Effector memory CD4-positive, alpha-beta T cell (primary cell): ENCODE measurements at places on chromosomes 12 and 14.

GRCh38 chr12:110501399-110501751 lies 536 bp downstream of the VPS29 start:
- peak overlapping the region; percentile 83 for H3K4me3 ChIP-seq
- no peaks in the 10 kb centered on the region for H3K36me3 ChIP-seq
- H3K27me3 ChIP-seq, result no peaks in the 10 kb centered on the region
- H3K27ac ChIP-seq, result peak overlapping the region; percentile 90
- H3K4me1 ChIP-seq, result peaks cover 10% of the 10 kb centered on the region

- H3K27ac ChIP-seq, result no peak overlapping the region
- H3K27me3 ChIP-seq, result no peaks in the 10 kb centered on the region
- no peaks in the 10 kb centered on the region for H3K36me3 ChIP-seq
- peaks cover 6% of the 10 kb centered on the region for H3K4me1 ChIP-seq
- no peak overlapping the region for H3K4me3 ChIP-seq
Measured at GRCh38 chr14:92573761-92574498, 60.3 kb downstream of the RIN3 start.

GRCh38 chr12:16884056-16884455 lies 278.1 kb upstream of the LMO3 start:
- no peak overlapping the region for H3K27ac ChIP-seq
- H3K27me3 ChIP-seq, result no peaks in the 10 kb centered on the region
- H3K36me3 ChIP-seq, result no peaks in the 10 kb centered on the region
- H3K4me3 ChIP-seq, result no peak overlapping the region
- no peaks in the 10 kb centered on the region for H3K4me1 ChIP-seq
- DNase-seq, result no peak

DNA sequence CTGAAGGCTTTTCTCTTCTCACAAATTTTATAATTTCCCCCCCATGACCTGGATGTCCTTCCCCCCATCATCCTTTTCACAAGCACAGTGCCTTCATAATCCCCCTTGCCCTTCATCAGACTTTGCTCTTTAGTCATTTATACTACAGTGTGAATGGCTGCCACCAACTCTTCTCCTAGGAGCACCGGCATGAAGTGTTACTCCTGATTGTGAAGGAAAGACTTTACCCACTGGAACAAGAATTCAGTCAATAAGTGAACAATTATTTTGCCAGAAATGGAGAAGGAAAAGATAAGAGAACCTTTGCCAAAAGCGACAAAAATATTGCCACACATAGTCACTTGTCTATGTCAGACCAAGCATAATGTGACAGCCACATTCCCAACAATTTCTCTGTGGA lies 5.0 kb downstream of the SERPINA9 start:
- H3K4me1 ChIP-seq, result no peaks in the 10 kb centered on the region
- H3K27ac ChIP-seq, result no peak overlapping the region
- H3K27me3 ChIP-seq, result no peaks in the 10 kb centered on the region
- DNase-seq, result no peak

DNA sequence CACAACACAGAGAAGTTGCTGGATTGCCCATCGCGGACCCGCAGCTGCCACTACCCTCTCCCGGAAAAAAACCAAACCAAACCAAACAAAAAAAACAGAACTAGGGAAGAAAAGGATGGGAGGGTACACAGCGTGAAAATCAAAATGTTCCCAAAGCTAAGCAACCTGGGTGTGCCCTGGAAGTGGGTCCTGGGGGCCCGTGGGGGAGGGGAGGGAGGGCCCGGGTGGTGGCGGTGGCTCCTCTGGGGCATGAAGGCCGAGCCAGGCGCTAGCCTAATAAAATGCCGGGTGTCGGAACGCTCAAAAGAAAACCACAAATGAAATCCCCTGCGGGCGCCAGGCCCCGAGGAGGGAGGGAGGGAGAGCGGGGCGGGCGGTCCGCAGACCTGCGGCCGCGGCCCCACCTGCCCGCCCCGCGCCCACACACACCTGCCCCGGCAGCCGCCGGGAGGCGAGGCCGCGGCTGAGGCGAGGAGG lies 787 bp downstream of the HECTD4 start:
- DNase-seq, result peak; percentile 27
- no peaks in the 10 kb centered on the region for H3K36me3 ChIP-seq
- no peaks in the 10 kb centered on the region for H3K27me3 ChIP-seq
- peak overlapping the region; percentile 80 for H3K4me3 ChIP-seq

- DNase-seq, result no peak
- H3K4me3 ChIP-seq, result no peak overlapping the region
- H3K36me3 ChIP-seq, result no peaks in the 10 kb centered on the region
Measured at GRCh38 chr12:11746024-11746771, 96.7 kb downstream of the ETV6 start.

- H3K4me3 ChIP-seq, result no peak overlapping the region
- DNase-seq, result no peak
- no peaks in the 10 kb centered on the region for H3K4me1 ChIP-seq
Measured at GRCh38 chr14:61043506-61043905, 62.5 kb downstream of the SLC38A6 start.

DNA sequence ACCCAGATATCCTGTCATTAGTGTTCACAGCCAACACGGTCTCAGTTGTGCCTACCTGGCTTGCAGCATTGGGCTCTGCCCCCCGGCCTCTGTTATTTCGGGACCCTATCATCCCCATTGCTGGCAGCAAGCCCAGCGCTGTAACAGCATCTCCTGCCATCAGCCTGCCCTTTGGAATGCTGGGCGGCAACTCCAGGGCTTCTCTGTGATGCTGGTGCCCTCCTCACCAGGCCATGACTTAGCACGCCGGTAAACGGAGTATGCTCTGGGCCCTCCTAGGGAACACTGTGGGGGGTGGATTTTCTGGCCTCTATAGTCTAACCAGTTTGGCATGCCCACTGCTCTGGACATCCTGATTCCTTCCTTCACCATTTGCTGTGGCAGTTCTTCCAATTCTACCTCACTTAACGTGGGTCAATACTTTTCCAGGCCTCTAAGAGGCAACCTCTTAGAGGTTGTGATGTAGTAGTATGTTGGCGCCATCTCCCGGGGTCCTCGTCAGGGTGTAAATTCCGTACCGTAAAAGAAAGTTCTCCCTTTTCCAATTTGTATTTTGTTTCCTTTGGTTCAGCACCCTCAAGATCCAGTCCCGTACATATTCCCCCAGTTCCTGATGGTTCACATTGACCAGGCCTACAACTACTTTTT lies 80.0 kb downstream of the SINHCAF start:
- DNase-seq, result no peak
- H3K4me1 ChIP-seq, result no peaks in the 10 kb centered on the region
- H3K4me3 ChIP-seq, result no peak overlapping the region
- no peaks in the 10 kb centered on the region for H3K36me3 ChIP-seq
- H3K27me3 ChIP-seq, result no peaks in the 10 kb centered on the region

- DNase-seq, result no peak
- no peaks in the 10 kb centered on the region for H3K4me1 ChIP-seq
- H3K36me3 ChIP-seq, result no peaks in the 10 kb centered on the region
- H3K27ac ChIP-seq, result no peak overlapping the region
- H3K27me3 ChIP-seq, result no peaks in the 10 kb centered on the region
Measured at GRCh38 chr12:28512406-28512805, 322.1 kb downstream of the CCDC91 start.
